ENCODE measurements at places on chromosomes 7 and 10. TPM values are rescaled to one million over a fixed set of nuclear protein-coding genes. Genes with fewer than 3 reads are reported as not detected.

DNA sequence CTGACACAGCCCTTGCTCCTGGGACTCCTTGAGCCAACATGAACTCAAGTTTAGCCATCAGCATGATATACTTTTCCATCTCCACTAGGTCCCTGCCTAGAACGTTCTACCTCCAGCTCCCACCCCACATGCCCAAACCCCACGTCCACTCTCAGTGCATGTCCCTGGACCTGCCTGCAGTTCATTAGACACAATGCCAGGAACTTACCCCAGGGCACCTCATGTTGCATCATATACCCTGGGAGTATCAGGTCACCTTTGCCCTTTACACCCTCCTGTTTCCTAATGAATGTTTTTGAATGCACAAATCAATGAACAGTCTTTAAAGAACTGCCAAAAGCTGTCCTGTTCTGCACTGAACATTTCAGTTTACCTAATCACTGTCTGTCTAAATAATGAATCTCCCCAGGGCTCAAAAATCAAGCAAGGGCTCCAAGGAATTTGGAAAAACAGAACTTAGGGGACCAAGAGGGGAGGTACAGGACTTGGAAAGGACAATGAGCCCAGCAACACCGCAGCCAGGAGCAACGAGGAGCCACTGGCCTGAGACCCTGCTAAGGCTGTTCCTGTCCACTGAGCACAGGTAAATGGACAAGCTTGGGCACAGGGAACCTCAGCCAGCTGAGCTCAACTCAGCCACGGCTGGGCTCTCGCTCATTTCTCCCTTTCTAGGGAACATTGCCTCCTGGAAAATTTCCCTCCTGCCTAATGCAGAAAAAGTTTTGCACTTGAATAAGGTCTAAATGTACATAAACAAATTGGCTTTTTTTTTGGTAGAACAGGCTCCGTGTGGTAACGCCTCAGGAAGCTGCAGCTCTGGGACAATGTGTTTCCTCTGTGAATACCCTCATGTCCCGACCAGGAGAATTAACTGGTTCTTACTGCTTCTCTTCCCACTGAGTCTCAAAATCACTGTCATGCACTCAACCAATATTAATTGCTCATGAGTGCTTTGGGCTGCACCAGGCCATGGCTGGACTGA lies 7.4 kb downstream of the MAT1A start:
- no peak for DNase-seq

- no peak for DNase-seq
Observed at GRCh38 chr7:27192546-27193334, 7.2 kb downstream of the HOXA13 start.

DNA sequence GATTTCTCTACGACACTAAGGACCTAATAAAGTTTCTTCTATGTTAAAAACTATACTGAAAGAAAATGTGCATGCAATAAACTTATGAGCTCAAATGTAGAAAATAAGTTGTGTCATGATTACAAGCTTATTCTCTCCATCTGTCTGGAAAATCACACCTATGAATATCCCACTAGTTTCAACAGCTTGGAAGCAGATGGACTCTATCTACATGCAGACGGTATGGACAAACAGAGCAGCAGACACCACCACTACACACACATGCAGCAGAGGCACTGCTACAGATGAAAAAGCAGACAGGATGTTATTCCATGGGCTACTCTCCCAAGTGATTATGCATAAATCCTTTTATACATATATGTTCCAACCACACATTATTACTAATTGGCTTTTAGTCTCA lies 123.4 kb upstream of the TARP start:
- no peak for DNase-seq

DNA sequence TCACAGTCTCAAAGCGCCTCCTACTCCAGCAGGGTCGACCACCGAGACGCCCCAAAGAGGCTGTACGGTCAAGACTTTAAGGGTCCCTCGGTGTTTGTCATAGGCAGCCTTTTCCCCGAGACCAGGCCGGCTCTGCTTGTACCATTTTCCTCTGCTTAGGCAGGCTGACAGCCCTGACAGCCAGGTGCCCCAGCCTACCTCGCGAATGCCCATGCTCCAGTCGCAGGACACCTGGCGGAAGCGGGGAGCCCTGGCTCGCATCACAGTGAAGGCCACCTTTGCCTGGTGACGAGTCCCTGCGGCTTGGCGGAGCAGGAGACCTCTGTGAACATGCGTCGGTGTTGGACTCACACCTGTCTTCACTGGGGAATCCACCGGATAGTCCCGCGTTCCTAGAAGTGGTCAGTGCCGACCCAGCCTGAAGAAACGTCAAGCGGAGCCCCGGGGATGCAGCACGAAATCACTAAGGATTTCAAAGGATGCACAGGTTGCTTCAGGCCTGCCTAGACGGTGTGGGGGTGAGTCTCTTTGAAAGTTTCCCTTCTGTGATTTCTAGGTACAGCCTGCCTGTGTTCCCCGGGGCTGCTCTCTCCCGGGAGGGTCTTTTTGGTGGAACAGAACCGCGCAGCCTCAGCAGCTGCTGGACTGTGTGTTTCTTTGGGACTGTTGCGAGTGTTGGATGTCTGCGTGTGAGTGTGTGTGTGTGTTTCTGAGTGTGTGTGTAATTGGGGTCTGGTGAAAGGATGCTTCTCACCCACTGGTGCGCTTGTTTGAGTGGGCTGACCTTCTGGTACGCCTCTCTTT lies 30.5 kb upstream of the ZNF273 start:
- DNase-seq: no peak

DNA sequence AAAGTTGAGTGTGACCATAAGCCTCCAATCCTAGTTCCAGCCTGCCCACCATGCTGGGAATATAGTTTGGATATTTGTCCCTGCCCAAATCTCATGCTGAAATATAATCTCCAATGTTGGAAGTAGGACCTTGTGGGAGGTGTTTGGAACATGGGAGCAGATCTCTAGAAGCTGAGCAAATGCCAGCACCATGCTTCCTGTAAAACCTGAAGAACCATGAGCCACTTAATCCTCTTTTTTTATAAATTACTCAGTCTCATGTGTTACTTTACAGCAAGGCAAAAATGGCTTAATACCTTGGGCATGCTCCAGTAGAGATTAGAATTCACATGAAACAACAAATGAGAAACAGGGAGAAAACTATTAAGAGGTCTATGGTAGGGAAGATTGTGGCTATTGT lies 27.2 kb downstream of the STEAP1 start:
- DNase-seq: no peak

DNA sequence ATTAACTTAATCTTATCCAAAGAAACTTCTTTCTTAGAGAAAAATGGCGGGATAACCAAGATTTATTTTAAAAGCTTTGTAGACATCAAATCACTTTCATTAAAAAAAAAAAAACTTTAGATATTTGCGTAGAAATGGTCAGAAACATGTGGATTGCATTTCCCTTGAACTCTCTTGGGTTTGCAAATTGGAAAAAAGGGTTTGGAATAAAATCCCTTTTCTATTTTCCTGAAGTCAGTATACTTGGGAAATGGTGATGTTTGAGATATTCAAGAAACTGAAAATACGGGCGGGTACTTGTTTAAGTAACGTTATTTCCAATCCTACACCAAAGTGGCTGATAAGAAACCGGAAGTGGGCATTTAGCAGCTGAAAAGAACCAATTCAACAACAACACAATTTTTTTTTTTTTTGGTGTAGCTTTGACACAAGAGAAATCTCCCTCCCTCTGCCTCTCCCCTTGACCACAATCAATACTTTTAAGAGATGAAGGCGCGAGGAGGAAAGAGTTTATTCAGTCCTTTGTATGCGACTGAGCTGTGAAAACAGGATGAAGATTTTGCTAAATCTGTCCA lies 13.7 kb upstream of the GFRA1 start:
- DNase-seq: no peak

DNA sequence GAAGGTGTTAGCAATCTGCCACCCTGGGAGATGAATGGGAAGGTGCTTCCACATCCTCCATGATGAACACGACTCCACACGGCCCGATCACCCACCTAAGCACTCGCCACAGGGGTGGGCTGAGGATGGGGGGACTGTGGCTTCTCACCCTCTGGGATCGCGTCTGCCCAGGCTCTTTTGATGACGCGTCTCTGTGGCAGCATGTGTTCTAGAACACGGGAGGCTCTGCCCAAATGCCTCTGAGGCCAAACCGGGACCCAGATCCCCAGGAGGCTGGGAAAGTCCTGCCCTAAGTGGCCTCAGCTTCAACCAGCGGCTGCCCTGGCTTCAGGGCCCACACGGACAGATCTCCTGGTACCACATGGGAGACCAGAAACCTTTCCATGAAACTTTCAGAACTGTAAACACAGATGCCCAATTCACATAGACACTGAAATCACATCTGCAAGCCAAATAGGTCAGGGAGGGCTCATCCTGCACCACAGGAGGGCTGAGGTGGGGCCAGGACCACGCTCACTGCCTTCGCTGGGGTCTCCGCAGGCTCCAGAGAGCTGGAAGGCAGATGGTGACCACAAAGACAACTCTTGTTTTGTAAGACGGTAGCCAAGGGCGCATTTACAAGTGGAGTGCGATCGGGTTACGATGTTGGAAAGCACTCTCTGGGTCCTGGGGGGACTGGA lies 200.6 kb downstream of the PTPRN2 start:
- no peak for DNase-seq

DNA sequence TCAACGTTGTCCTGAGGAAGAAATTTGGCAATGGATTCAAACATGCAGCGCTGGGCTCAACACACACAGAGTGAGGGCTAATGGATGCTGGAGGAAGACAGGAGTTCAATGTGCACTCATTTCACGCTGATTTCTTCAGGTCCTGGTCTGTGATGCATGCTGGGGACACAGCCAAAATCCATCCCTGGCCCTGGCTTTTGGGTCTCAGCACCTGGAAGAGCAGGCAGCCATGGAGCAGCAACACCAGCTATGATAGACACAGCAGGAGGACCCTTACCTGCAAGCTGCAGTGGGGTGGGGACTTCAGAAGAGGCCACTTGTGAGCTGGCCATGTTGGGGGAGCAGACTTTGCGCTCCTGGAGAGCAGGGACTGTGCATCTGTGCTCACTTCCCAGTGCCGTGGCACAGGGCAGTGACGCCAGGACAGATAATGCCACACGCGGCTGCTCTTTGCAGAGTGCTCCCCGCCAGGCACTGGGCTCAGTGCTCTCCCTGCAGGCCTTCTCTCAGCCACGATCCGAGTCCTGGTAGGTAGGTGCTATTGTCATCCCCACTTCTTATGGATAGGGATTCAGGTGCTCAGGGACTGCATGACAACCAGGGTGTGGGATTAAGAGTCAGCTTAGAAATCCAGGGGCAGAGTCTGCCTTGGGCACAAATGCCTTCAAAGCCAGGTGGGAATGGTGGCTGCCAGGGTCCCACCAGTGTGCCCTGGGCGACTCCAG lies 138.8 kb upstream of the UNC5B start:
- no peak for DNase-seq

GRCh38 chr10:130958981-130959751 lies 352.4 kb downstream of the TCERG1L start:
- no peak for DNase-seq

PSMC2 gene
- 147 TPM for total RNA-seq

All from endothelial cell of umbilical vein (primary cell).